ENCODE measurements at places on chromosomes 11 and 22.
A peak's percentile ranks its signal among the peaks of the same experiment; 100 is the strongest.

DNA sequence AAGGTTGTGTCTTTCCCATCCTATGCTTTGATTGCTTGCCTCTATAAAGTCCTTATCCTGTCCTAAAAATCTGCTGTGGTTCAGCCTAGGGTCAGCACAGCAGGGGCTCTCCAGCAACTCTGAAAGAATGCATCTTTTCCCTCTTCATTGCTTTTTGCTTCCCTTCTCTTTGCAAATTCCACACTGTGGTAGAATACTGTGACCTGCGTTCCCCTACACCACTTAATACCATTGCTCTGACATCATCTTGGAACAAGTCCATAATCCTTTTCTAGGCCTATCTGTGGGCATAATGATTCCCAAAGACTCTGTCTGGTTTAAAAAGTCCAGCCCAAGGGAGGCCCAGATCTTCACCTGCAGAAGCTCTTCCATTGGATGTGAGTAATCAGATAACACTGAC, 177.7 kb downstream of the NAV2 start:
- peak; percentile 98 for DNase-seq

DNA sequence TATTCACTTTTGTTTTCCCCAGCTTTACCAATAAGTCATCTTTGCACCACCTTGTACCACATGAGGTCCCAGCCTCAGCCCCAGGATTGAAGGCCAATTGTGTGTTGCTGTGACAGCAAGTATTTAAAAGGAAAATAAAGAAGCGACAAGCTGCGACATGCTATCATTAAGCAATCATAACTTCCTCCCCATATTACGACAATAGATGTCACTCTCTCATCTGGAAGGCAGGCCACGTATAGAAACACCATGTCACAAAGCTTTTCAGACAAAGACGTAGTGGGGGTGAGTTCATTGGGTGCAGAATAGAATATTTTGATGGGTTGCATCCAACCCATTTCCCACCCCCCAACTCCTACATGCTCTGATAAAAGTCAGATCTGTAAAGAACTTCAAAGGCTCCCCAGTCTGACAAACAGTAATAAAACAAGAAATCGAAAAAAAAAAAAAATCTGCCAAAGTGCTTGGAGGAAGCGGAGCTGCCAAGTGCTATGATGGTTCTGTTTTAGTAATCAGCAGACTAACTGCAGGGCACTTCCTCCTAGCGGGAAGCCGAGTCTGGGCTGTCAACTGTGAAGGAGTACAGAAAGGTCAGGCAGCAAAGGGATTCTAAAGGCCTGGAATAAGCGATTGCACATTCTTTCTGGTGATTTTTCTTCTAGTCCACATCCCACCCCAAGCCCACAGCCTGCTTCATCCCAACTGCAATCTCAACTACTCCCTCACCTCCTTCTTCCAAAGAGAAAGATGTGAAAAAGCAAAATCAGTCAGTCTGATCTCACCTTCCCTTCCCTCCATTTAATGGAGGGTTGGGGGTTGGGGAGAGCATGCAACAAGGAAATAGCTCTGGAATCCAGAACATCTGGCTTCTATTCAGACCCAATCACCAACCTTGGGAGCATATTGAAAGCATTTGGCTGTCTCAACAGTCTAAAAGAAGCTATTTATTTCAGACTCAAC, 131.4 kb upstream of the UBASH3B start:
- DNase-seq: peak; percentile 8

GRCh38 chr22:46791201-46791731, 28.8 kb downstream of the TBC1D22A start:
- DNase-seq: peak; percentile 60

- DNase-seq: no peak
Observed at GRCh38 chr22:17314487-17314886, 54.8 kb upstream of the CECR2 start.

DNA sequence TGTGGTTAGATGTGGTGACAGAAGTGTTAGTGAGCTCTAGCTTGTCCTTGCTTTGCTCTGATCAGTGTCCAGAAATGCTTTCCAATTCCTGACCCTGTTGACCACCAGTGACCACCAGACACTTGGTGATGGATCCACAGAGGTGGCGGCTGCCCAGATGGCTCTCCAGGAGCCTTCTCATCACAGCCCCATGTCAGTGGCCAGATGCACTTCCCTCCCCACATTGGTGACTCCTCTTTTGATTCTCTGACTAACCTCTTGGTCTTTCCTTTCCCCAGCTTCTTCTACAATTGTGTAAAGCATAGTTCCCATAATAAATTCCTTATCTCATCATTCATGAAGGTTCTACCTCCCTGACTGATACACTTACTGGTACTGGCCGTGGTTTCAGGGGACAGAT, 40.1 kb upstream of the CXCR5 start:
- DNase-seq: peak; percentile 27

DNA sequence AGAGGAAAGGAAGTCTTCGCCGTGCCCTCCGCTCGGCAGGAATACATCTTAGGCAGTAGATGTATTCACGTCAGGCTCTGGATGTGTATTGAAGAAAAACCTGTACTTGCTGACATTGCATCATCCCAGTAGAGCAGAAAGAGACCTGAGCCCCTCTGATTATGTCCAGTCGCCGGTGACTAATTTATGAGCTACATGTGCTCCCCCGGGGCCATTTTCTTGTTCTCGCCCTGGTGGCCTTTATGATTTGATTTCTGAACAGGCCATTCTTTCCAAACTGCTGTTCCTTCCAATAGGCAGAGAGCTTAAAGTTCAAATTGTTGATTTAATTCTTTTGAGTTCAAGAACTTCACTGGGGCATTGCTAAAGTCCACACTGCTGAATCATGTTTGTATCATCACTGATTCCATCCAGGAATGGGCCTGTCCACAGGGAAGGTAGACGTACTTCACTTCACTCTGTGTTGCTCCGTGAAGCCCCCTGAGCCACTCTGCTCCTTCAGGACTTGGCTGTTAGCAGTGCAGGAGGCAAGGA, 137.3 kb upstream of the RASSF10 start:
- peak; percentile 44 for DNase-seq

DNA sequence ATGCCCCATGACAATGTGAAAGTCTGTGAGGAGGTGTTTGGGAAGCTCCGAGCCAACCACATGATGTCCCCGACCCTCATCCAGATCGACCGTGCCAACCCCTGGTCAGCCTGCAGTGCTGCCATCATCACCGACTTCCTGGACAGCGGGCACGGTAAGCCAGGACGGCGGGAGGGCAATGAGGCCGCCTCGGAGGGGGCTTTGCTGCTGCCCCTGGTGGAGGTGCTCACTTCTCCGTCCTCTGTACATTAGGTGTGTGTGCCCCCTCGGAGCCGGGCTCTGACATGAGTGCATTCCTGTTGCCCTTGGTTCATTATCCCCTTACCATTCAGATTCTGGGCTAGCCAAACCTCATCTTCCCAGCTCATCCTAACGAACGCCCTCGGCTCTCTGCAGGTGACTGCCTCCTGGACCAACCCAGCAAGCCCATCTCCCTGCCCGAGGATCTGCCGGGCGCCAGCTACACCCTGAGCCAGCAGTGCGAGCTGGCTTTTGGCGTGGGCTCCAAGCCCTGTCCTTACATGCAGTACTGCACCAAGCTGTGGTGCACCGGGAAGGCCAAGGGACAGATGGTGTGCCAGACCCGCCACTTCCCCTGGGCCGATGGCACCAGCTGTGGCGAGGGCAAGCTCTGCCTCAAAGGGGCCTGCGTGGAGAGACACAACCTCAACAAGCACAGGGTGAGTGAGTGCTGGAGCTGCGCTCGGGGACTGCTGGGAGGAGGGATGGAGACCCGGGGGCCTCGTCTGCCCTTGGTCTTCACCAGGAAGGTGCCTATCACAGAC, 13.8 kb downstream of the ADAMTS15 start:
- no peak for DNase-seq

- peak; percentile 63 for DNase-seq
Observed at GRCh38 chr22:43919106-43919973, 4.3 kb upstream of the PNPLA3 start.

DNA sequence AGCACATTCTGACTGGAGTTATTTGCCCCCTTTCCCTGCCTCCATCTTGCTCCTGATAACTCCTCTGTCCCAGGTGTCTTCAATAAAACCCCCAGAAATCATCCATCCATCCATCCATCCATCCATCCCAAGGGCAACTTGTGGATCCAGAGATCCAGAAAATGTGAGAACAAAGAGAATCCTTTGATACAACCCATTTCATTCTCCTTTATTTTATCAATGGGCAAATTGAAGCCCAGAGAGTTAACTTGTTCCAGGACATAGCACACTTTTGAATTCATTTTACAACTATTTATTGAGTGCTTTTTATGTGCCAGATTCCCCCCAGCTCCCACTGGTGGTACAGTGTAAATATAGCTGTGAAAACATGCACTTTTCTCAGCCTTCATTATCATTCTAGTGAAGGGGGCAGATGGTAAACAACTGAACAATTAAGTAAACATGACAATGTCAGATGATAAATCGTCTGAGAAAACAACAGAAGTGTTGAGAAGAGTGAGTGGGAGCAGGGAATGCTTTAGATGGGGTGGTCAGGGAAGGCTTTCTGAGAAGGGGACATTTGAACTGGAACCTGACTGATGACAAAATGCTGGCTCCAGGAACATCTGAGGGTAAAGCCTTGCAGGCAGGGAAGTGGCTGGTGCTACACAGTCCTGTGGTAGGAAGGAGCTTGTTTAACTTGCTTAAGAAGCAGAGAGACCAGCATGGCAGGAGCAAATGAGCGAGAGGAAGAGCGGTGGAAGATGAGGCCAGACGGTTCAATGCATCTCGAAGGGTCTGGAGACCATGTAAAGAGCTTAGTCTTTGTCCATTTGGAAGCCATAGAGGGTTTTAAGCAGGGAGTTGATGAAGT, 80.0 kb upstream of the TIMP3 start:
- DNase-seq: no peak

GRCh38 chr22:37561212-37562048, 1.1 kb downstream of the CDC42EP1 start:
- DNase-seq: peak; percentile 87

DNA sequence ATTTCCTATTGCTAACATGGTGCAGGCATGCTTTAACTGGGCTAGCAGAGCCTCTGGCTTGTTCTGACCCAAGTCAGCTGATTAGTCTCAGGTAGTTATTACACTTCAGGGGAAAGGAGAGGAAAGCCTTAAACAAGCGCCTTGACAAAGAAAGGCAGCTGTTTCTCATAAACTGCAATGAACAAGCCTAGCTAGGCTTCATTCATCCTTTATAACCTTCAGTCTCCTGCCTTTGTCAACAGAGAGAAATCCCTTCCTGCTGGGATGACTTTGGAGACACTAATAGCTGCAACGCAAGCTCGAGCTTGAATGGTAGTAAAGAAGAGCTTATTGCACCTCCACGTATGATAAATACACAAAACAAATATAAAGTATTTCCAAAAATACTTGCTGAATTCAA, 68.4 kb downstream of the CCDC34 start:
- no peak for DNase-seq

DNA sequence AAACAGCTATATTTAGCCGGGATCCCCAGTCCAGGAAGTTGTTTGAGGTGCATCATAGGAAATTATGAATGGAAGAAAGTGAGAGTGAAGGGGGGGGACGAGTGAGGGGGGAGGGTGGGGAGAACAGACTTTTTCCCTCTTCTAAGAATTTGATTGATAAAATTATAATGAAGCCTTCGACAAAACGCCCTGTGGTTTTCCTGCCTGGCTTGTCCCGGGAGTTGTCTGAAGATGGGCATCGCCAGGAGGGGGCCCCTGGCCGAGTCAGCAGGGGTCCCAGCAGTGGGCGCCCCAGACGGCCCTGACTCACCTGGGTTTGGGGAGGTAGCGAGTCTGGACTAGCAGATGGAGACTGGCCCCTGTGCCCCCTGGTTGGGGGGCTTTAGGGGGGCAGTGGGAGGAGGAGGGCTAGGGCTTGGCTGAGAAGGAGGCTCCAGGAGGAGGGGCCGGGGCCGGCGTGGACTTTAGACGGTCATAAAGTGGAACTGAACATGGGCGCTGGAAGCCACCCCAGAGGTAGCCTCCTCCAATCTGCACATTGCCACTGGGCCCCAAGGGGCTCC, 336 bp upstream of the LIF start:
- peak; percentile 64 for DNase-seq

- DNase-seq: no peak
Observed at GRCh38 chr11:104736502-104736901, 161.8 kb downstream of the CASP12 start.

DNA sequence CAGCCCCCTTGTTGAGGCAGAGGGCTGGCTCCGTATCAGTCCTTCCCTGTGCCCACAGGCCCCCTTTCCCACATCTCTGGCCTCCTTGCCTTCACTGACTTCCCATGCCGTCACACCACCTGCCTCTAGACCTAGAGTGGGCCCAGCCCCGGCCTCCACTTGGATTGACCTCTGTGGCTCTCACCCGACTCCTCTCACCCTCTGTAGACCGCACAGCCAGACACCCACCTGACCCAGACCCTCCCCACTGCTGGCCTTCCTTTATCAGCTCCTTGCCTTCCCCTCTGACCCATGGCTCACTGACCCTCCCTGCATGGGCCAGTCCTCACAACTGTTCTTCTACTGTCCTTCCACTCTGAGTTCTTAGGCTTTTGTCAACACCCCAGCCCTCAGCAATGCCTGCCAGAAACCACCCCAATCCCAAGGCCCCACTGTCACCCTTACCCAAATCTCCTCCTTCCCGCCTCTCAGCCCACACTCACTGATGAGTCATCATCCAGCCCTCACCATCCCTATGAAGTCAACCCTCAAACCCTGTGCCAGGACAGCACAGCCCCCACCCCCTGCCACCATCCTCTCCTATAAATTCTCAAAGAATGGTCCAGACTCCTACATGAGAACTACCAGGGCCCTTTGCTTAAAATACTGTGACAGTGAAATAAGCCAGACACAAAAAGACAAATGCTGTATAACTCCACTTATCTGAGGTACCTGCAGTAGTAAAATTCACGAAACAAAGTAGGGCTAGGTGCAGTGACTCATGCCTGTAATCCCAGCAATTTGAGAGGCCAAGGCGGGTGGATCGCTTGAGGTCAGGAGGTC, 53.4 kb downstream of the SCGB1A1 start:
- peak; percentile 74 for DNase-seq

GRCh38 chr11:109426442-109427240, 4.7 kb downstream of the C11orf87 start:
- DNase-seq: peak; percentile 79

DNA sequence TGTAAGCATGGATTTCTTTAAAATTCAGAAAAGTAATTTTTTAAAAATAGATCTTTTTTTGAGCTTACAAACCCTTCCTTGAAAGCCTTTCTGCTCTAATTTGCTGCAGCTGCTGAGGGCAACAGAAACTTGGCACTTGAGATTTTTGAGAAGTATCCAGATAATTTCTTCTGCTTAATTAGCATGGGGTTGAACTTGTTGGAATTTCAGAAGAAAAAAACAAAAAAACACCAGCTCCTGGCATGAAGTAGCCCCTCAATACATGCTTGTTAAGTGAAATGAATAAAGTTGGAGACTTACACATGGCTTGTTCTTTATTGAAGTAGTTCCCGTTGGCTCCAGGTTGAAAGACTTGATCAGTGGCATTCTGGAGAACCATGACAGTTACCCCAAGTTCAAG, 331.4 kb upstream of the RAG2 start:
- DNase-seq: no peak
